Esophagus muscularis mucosa (tissue), 4 donors: ENCODE measurements at places on chromosomes 1 and 21. TPM values are rescaled to one million over a fixed set of nuclear protein-coding genes. Genes with fewer than 3 reads are reported as not detected.

HSD3B1 gene
- not detected for total RNA-seq

CA6 gene
- total RNA-seq, result not detected

HSPG2 gene
- total RNA-seq, result 553 TPM

SIM2 gene
- not detected for total RNA-seq

TRPM2 gene
- total RNA-seq, result 2.9 TPM

PTPRU gene
- 32.7 TPM for total RNA-seq

RXFP4 gene
- not detected for total RNA-seq

KIF26B gene
- total RNA-seq, result 0.83 TPM

OXCT2 gene
- total RNA-seq, result 0.83 TPM

BRINP2 gene
- total RNA-seq, result 0.50 TPM

TRIM17 gene
- not detected for total RNA-seq

DNA sequence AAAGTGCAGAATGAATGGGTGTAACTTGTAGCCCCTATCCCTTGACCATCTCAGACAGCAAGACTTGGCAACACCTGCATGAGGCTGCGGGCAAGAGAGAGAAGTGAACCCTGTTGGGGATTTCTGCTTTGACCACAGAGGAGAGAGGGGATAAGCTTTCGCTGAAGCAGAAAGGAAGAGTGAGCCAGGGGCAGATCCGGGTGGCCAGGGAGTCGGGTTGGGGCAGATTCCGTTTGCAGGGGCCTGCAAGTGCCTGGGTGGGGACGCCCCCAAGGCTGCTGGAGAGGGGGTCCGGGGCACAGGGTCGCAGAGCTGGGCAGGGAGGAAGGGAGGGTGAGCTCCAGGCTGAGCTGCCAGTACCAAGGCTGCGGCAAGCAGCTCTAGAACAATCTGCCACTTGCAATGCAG, 25.3 kb upstream of the PIK3CD start:
- DNase-seq, result no peak
- H3K27me3 ChIP-seq, result no peaks in the 10 kb centered on the region
- peaks cover 12% of the 10 kb centered on the region for H3K4me1 ChIP-seq
- no peaks in the 10 kb centered on the region for H3K36me3 ChIP-seq

DNA sequence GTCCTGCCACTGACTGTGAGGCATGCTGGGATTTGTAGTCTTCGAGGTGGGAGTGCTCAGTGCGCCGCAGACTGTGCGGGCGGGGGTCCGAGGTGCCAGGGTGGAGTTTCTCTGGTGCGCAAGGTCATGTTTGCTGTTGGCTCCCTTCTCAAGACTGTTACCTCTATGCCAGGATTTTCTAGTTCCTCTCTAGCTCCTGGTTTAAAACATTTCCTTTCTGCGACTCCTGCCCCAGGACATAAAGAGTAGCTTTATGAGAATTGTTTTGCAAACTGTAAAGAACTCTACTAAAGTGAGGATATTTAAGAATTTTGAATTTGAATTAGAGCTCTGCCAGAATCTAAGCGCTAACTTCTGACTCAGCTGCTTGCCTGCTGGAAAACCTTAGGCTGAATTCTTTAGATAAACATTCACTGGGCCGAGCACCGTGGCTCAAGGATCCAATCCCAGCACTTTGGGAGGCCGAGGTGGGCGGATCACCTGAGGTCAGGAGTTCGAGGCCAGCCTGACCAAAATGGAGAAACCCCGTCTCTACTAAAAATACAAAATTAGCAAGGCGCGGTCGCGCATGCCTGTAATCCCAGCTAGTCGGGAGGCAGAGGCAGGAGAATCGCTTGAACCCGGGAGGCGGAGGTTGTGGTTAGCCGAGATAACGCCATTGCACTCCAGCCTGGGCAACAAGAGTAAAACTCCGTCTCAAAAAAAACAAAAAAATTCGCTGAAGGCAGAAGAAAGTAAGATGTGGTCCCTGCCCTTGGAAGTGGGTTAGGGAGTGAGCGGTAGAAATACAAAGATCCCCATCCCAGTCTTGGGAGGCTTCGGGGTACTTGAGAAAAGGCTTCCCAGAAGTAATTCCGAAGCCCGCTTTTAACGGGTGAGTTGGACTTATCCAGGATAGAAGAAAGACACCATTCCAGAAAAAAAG, 992 bp upstream of the USP48 start:
- no peak for DNase-seq
- peak overlapping the region; percentile 99 for H3K27ac ChIP-seq
- peaks cover 39% of the 10 kb centered on the region for H3K4me1 ChIP-seq
- H3K4me3 ChIP-seq, result peak overlapping the region; percentile 92

- no peak overlapping the region for H3K4me3 ChIP-seq
- no peak for DNase-seq
- H3K27ac ChIP-seq, result no peak overlapping the region
- H3K27me3 ChIP-seq, result no peaks in the 10 kb centered on the region
Measured at GRCh38 chr1:198893763-198894444, 255.1 kb downstream of the PTPRC start.

GRCh38 chr1:68011657-68012375, 38.6 kb downstream of the DIRAS3 start:
- H3K27ac ChIP-seq, result no peak overlapping the region
- no peaks in the 10 kb centered on the region for H3K4me1 ChIP-seq
- DNase-seq, result no peak
- H3K36me3 ChIP-seq, result no peaks in the 10 kb centered on the region
- H3K4me3 ChIP-seq, result no peak overlapping the region

GRCh38 chr21:45045481-45045880, 28.9 kb upstream of the ADARB1 start:
- H3K4me1 ChIP-seq, result peaks cover 10% of the 10 kb centered on the region
- no peak for DNase-seq
- no peaks in the 10 kb centered on the region for H3K36me3 ChIP-seq
- H3K27ac ChIP-seq, result no peak overlapping the region
- H3K4me3 ChIP-seq, result no peak overlapping the region

- no peaks in the 10 kb centered on the region for H3K36me3 ChIP-seq
- H3K4me3 ChIP-seq, result no peak overlapping the region
- no peak for DNase-seq
- no peaks in the 10 kb centered on the region for H3K4me1 ChIP-seq
- H3K27ac ChIP-seq, result no peak overlapping the region
Measured at GRCh38 chr1:103365860-103366569, 159.5 kb upstream of the RNPC3 start.

DNA sequence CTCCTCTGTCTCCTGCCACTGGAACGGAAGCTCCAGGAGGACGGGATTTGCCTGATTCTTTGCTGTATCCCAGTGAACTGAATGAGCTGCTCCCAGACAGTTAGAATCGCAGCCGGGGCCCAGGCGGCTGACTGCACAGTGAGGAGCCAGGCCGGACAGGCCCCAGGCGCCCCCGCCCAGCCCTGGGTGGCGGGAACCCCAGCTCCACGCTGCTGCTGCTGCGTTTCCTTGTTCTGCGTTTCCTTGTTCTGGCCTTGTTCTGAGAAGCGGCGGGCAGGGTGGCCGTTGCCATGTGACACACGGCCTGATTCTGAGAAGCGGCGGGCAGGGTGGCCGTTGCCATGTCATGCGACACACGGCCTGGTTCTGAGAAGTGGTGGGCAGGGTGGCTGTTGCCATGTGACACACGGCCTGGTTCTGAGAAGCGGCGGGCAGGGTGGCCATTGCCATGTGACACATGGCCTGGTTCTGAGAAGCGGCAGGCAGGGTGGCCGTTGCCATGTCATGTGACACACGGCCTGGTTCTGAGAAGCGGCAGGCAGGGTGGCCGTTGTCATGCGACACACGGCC, 56.2 kb downstream of the SLC37A1 start:
- H3K4me1 ChIP-seq, result no peaks in the 10 kb centered on the region
- H3K36me3 ChIP-seq, result peaks cover 42% of the 10 kb centered on the region
- DNase-seq, result no peak

DNA sequence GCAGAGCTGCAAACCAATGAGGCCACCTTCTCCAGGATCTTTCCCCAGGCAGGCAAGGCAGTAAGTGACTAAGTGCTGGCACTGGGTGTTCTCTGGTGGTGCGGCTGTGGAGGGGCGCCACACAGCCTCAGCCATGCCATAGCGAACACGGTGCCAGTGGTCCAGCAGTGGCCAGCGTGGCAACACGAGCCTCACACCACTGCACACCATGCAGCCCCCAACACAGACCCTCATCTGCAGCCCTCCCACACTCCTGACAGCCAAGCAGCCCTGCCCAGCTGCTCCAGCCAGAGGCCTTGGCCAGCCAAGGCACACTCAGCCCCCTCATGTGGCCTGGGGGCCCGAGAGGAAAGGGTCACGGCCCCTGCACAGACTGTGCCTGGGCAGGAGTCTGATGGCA, 3.0 kb downstream of the INTS11 start:
- no peaks in the 10 kb centered on the region for H3K27me3 ChIP-seq
- H3K4me3 ChIP-seq, result no peak overlapping the region
- DNase-seq, result no peak
- H3K27ac ChIP-seq, result peak overlapping the region; percentile 84
- H3K36me3 ChIP-seq, result peaks cover 25% of the 10 kb centered on the region
- peaks cover 93% of the 10 kb centered on the region for H3K4me1 ChIP-seq

DNA sequence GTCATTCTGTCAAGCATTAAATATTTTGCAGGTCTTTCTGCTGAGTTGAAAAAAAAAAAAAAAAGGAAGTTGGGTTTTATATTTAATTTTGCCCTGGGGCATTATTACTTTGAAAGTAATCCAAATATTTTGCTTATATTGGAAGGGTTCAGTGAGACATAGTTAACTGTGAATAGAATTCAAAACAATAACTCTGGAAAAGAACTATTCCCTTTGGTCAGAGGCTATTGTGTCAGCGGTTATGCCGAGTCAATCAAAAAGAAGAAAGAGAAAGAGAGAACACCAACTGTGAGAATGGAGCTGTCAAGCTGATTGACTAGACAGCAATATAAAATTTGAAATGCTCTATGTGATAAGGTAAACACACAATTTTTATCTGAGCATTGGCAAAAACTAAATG, 761.7 kb downstream of the ADGRL2 start:
- no peak overlapping the region for H3K27ac ChIP-seq
- H3K4me1 ChIP-seq, result peaks cover 15% of the 10 kb centered on the region
- no peaks in the 10 kb centered on the region for H3K36me3 ChIP-seq

GRCh38 chr1:156226782-156227181, 14.0 kb downstream of the PMF1 start:
- H3K4me3 ChIP-seq, result no peak overlapping the region
- H3K27me3 ChIP-seq, result no peaks in the 10 kb centered on the region
- no peak for DNase-seq
- H3K36me3 ChIP-seq, result peaks cover 12% of the 10 kb centered on the region
- H3K27ac ChIP-seq, result no peak overlapping the region

- DNase-seq, result no peak
- no peaks in the 10 kb centered on the region for H3K27me3 ChIP-seq
- peaks cover 39% of the 10 kb centered on the region for H3K4me1 ChIP-seq
Measured at GRCh38 chr1:59709333-59709732, 105.4 kb upstream of the HOOK1 start.

- H3K4me1 ChIP-seq, result no peaks in the 10 kb centered on the region
- no peaks in the 10 kb centered on the region for H3K27me3 ChIP-seq
- no peak overlapping the region for H3K27ac ChIP-seq
- DNase-seq, result no peak
- H3K4me3 ChIP-seq, result no peak overlapping the region
Measured at GRCh38 chr1:160576390-160576789, 2.9 kb downstream of the CD84 start.

- DNase-seq, result no peak
- H3K4me3 ChIP-seq, result no peak overlapping the region
- no peaks in the 10 kb centered on the region for H3K27me3 ChIP-seq
- no peaks in the 10 kb centered on the region for H3K4me1 ChIP-seq
Measured at GRCh38 chr1:167423684-167424619, 94.4 kb downstream of the CD247 start.

- H3K27ac ChIP-seq, result no peak overlapping the region
- DNase-seq, result no peak
- H3K36me3 ChIP-seq, result no peaks in the 10 kb centered on the region
Measured at GRCh38 chr1:180674603-180675530, 43.0 kb downstream of the XPR1 start.

- no peak overlapping the region for H3K4me3 ChIP-seq
- peaks cover 22% of the 10 kb centered on the region for H3K4me1 ChIP-seq
- no peak overlapping the region for H3K27ac ChIP-seq
- H3K27me3 ChIP-seq, result no peaks in the 10 kb centered on the region
Measured at GRCh38 chr1:154623358-154623757, 15.4 kb upstream of the ADAR start.

DNA sequence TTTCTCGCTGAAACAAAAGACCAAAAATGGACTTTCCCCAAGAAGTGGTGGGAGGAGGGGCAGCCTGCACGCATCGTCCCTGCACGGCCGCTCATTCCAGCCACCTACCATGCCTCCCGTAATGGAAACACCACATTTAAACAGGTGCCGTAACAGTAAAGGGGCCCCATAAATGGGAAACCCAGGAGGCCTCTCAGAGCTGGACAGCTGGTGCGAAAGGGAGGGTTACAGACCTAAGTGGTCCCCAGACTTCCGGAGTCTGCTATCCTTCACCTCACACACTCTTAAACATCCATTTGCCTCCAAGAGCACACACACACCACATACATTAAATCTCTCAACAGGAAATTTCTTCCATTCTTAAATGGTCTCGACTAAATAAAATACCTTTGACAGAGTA, 120.7 kb upstream of the SOD1 start:
- H3K27ac ChIP-seq, result no peak overlapping the region
- DNase-seq, result no peak
- H3K36me3 ChIP-seq, result no peaks in the 10 kb centered on the region
- H3K4me1 ChIP-seq, result no peaks in the 10 kb centered on the region

- no peaks in the 10 kb centered on the region for H3K36me3 ChIP-seq
- H3K27me3 ChIP-seq, result no peaks in the 10 kb centered on the region
- peaks cover 15% of the 10 kb centered on the region for H3K4me1 ChIP-seq
- no peak for DNase-seq
- no peak overlapping the region for H3K27ac ChIP-seq
- no peak overlapping the region for H3K4me3 ChIP-seq
Measured at GRCh38 chr1:55235722-55236121, 20.6 kb upstream of the USP24 start.

GRCh38 chr21:42513151-42513984, at the start of gene SLC37A1:
TSS of gene SLC37A1 (plus strand) at chr21:42513852. CDS start at chr21:42518455, 4,603 bp downstream.
- peak within 1 kb of the TSS; percentile 78 for H3K27ac ChIP-seq
- no peaks in the 10 kb centered on the region for H3K27me3 ChIP-seq
- DNase-seq, result no peak
- no peaks in the 10 kb centered on the region for H3K36me3 ChIP-seq

DNA sequence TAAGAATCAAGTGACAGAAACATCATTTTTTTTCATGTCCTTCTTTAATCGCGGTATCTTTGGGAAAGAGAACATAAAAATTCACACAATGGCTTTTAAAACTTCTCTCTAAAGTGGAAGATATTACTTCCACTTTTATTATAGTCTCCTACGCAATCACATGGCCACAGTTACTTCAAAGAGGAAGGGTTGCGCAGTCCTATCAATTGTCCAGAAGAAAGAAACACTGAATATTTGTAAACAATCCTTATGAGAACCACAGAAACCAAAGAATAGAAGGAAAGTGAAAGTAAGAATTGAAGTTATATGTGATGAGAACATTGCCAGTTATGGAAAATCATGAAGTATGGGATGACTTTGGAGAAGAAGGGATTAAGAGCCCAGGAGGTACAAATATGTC, 32.6 kb downstream of the CFH start:
- H3K4me1 ChIP-seq, result no peaks in the 10 kb centered on the region
- H3K27me3 ChIP-seq, result no peaks in the 10 kb centered on the region
- H3K36me3 ChIP-seq, result no peaks in the 10 kb centered on the region
